Effector memory CD8-positive, alpha-beta T cell (primary cell): ENCODE measurements at places on chromosomes 12 and 14.

DNA sequence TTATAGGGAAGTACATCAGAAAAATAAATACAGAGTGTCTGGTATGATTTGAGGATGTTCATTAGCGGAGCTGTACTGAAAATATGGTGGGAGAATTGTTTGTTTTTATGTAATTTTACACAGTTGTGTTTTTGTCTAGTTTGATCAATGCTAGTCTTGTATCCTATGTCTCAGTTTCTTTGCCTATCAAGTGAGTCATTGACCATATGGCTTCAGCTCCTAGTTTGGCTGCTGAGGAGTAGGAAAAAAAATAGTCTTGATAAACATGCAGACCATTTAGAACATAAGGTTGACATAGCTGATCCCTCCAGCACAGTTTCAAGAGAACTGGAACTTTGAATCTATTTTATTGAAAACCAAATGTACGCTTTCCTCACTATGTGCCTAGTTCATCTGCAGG is 1292.1 kb upstream of the FLRT2 start:
- DNase-seq, result no peak
- no peaks in the 10 kb centered on the region for H3K4me1 ChIP-seq
- no peak overlapping the region for H3K27ac ChIP-seq
- no peaks in the 10 kb centered on the region for H3K27me3 ChIP-seq

GRCh38 chr12:124684971-124685688 is 117.7 kb upstream of the NCOR2 start:
- no peak for DNase-seq

DNA sequence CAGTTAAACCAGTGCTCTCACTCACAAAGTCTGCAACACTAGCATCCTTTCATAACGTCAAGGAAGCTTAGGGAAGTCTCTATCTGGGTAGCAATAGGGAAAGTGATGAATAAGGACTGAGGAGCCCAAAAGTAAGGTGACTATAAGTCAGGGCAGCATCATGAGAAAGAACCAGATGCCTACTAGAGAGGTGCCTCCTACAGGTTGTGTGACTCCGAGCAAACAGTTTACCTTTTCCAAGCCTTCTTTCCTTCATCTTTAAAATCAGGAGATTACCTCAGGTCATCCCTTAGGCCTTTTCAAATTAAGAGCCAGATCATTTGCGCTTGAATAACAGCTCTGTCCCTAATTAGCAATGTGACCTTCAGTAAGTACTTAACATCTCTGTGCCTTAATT is 40.2 kb downstream of the RTN1 start:
- no peaks in the 10 kb centered on the region for H3K4me1 ChIP-seq
- H3K27ac ChIP-seq, result no peak overlapping the region
- peaks cover 13% of the 10 kb centered on the region for H3K27me3 ChIP-seq

DNA sequence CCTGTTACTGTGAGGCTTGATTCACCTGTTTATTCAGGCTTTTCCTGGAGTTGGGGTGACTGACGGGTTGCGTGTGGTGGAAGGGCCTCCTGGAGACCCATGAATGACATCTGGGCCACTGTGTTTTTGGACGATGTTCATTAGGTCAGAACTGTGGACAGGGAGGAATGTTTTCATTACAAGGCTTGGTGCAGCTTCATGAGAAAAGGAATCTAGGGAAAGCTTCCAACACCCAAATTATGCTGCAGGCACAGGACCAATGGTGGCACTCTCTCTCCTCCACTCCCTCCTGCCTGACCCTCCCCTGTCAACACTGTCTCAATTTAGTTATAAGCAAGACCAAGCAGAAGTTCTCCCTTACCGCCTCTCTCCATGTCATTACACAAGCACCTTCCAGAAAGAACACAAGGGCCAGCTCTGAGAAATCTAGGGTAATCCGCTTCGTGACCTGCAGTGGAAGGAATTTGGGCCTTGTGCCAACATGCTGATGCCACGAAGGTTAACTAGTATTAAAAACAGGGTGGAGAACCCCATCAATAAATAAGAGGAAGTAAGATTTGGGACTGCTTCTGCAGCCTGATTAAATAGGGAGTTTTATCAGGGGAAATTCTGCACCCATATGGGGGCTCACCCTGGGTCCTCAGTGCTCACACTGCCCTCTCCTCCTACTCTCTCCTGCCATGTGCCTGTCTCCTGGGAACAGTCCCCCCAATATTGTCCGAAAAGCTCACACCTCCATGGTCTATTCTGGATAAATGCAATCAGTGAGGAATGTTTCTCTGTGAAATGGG is 200.3 kb downstream of the KTN1 start:
- H3K27ac ChIP-seq, result no peak overlapping the region
- no peaks in the 10 kb centered on the region for H3K4me1 ChIP-seq
- peaks cover 14% of the 10 kb centered on the region for H3K27me3 ChIP-seq
- no peaks in the 10 kb centered on the region for H3K36me3 ChIP-seq

DNA sequence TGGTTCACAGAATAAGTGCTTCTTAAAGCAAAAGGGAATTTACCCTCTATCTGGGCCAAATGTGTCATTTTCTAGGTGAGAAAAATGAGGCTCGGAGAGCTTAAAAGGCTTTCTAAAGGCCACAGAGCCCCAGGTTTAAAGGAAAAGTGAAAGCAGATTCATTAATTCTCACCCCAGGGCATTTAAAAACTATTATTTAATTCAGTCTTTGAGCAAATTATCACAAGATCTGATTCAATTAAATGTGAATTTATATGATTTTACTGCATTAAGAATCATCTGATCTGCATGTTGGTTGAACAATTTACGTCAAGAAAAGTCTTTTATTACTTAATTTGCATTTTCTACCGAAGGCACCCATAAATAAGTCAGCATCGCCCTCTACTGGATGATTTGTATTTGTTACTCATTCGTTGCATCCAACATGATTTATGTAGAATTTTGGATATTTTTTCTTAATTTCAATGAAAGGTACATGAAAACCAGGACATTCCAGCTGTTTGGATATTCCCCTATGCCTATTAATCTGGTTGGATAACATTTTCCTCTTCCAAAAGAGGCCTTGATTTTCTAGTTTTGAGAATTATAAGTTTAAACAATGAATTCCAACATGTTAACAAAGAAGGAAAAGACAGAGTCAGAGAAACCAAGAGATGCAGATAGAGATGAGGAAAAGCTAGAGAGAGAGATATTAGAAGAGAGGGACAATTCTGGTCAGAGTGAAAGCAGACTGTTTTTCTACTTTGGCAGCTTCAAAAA is 19.1 kb upstream of the DHRS7 start:
- H3K27me3 ChIP-seq, result no peaks in the 10 kb centered on the region
- H3K4me3 ChIP-seq, result peak overlapping the region; percentile 80
- H3K4me1 ChIP-seq, result peaks cover 10% of the 10 kb centered on the region
- DNase-seq, result peak; percentile 49
- no peaks in the 10 kb centered on the region for H3K36me3 ChIP-seq

- H3K27me3 ChIP-seq, result peaks cover 30% of the 10 kb centered on the region
- H3K36me3 ChIP-seq, result no peaks in the 10 kb centered on the region
- H3K4me3 ChIP-seq, result no peak overlapping the region
These were observed 174.1 kb upstream of the PLXNC1 start for GRCh38 chr12:93974252-93974651.

DNA sequence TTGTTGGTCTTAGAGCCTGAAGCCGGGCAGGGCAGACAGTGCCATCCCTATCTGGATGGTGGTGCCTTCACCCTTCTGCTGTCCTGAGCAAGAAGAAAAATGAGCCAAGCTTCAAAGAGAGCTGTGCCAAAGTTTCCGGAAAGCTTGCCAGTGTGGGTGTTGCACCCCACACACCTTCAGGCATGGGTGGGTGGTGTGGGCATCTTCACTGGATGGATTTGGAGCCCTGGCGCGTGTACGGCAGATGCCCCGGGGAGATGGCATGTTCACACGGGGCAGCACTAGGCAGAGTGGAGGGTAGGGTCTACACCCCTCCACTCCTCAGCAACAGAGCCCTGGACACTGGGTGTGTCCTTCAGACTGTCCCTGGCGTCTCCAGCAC is 33.0 kb downstream of the PACS2 start:
- no peak overlapping the region for H3K27ac ChIP-seq
- H3K4me3 ChIP-seq, result no peak overlapping the region
- peaks cover 8% of the 10 kb centered on the region for H3K4me1 ChIP-seq

DNA sequence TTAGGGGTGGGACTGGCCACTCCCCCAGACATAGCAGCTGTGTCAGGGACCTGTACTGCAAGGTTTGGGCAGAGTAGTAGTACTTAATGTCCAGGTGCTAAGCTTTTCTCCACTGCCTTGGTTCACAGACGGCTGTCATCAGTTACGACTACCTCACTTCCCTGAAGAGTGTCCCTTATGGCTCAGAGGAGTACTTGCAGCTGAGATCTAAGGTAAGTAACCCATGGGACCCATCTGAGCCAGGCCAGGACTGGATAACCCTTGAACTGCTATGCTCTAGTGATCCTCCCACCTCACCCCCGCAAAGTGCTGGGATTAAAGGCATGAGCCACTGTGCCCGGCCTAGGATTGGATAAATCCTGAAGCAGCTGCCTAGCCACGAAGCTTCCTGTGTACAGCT is 22.4 kb downstream of the ADCK1 start:
- H3K27me3 ChIP-seq, result no peaks in the 10 kb centered on the region
- no peak overlapping the region for H3K27ac ChIP-seq
- H3K4me1 ChIP-seq, result peaks cover 2% of the 10 kb centered on the region
- H3K4me3 ChIP-seq, result no peak overlapping the region
